Mesangial cell (primary cell): ENCODE measurements at places on chromosomes 1 and 21. TPM values are rescaled to one million over a fixed set of nuclear protein-coding genes. Genes with fewer than 3 reads are reported as not detected.

CBR3 gene
- total RNA-seq = 2.0 and 9.6 TPM in 2 replicates

ARHGAP30 gene
- not detected in 2 replicates for total RNA-seq

PRCC gene
- 43.4 and 46.6 TPM in 2 replicates for total RNA-seq

VWA5B1 gene
- not detected in 2 replicates for total RNA-seq

ERMAP gene
- total RNA-seq = 8.1 and 13.4 TPM in 2 replicates

C1orf167 gene
- total RNA-seq = not detected in 2 replicates

CLCN6 gene
- 6.7 and 11.5 TPM in 2 replicates for total RNA-seq

SERINC2 gene
- total RNA-seq = 57.4 and 73.0 TPM in 2 replicates

NKAIN1 gene
- total RNA-seq = 0.76 and 2.4 TPM in 2 replicates

C8A gene
- total RNA-seq = not detected in 2 replicates

C1QB gene
- not detected in 2 replicates for total RNA-seq

OR2T33 gene
- total RNA-seq = 0.13 and 0.33 TPM in 2 replicates

NGF gene
- 0.25 and 0.33 TPM in 2 replicates for total RNA-seq

SIK1 gene
- 2.4 and 7.2 TPM in 2 replicates for total RNA-seq

FBLIM1 gene
- 198 and 268 TPM in 2 replicates for total RNA-seq

FAAH gene
- total RNA-seq = 3.1 and 10.8 TPM in 2 replicates

S100A7A gene
- not detected in 2 replicates for total RNA-seq

PATJ gene
- 5.1 and 12.7 TPM in 2 replicates for total RNA-seq

ERICH3 gene
- total RNA-seq = not detected in 2 replicates
